ENCODE measurements at places on chromosomes 11 and 22.

- DNase-seq, result no peak
Measured at GRCh38 chr22:45335021-45335818, 25.5 kb downstream of the FAM118A start.

- no peak for DNase-seq
Measured at GRCh38 chr11:99176430-99176829, 155.7 kb downstream of the CNTN5 start.

- DNase-seq, result no peak
Measured at GRCh38 chr11:66150140-66150539, 80.1 kb downstream of the PACS1 start.

DNA sequence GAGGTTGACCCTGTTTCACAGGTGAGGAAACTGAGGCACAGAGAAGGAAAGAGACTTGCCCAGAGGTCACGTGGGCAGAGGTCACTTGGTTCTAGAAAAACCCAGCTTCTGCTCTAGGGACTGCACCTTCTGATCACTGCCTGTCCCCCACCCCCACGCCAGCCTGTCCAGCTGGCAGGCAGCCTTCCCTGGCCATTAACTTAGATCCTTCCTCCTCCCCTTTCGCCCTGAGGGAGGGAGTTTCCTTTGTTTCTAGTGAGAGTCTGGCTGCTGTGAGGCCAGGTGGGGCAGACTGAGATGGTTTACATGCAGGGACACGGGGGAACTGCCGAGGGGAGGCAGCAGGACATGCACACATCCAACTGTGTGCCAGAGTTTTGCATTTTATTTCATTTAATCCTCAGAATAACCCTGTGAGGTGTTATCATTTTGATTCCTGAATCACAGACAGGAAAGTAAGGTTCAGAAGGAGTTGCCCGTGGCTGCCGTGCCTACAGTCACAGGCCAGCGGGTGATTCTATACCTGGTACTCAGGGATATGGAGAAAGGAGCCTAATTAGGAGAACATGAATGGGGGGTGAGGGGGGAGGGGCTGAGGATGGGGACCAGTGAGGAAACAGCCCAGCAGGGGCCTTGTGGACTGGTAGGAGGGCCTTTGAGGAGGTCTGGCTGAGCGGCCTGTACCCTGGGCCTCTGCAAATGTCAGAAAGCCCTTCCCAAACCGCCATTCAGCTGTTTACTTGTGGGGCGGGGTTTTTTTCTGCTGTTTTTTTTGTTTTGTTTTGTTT, 3.4 kb downstream of the FAM83F start:
- DNase-seq, result no peak

DNA sequence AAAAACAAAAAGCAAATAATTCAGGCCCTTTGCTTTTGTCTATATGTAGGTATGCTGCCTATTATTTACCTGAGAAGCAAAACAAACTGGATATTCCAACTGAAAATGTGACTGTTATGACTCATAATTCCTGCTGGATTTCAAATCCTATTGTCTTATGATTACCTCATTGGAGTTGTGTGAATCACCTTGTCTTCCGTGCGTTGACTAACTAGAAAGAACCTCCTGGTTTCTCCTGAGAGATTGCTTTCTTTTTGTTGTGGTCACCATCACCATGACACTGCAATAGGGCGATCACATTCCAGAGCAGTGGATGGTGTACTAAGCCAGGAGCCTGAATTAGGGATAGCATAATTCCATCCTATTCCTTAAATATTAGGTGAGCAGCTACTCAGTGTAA, 23.0 kb upstream of the EXPH5 start:
- no peak for DNase-seq

GRCh38 chr11:65785319-65786007, 1.4 kb upstream of the OVOL1 start:
- DNase-seq, result no peak

DNA sequence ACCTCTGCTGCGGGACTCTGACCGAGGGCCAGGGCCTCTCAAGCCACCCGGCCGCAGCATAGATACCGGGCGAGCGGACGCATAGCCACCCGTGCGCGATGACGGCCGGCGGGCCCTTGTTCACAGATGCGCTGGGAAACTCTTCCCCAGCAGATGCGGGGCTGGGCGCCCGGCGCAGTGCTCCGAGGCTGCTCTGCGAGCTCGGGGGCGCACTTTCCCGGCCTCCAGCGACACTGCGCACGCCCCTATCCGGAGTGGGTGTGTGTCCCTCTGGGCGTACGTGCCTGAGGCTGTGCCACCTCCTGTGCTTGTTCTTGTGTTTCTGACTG, 104.7 kb upstream of the E2F8 start:
- no peak for DNase-seq

DNA sequence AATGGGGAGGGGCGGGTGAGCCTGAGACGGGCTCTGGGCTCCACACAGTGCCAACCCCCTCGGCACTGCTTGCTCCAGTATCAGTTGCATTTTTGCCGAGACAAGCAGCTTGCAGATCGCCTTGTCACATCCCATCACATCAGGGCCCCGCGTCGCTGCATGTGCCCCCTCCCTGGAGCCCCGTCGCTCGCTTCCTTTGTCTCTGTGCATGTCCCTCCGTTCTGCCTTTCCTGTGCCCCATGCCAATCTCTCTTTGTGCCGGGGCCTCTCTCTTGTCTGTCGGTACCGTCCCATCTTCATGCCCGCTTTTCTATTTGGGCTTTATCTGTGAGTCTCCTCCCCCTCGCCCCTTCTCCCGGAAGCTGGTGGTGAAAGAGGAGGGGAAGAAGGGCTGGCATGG, 202.2 kb downstream of the CEP164 start:
- no peak for DNase-seq

- DNase-seq, result no peak
Measured at GRCh38 chr11:101797335-101797734, 117.5 kb upstream of the CEP126 start.

DNA sequence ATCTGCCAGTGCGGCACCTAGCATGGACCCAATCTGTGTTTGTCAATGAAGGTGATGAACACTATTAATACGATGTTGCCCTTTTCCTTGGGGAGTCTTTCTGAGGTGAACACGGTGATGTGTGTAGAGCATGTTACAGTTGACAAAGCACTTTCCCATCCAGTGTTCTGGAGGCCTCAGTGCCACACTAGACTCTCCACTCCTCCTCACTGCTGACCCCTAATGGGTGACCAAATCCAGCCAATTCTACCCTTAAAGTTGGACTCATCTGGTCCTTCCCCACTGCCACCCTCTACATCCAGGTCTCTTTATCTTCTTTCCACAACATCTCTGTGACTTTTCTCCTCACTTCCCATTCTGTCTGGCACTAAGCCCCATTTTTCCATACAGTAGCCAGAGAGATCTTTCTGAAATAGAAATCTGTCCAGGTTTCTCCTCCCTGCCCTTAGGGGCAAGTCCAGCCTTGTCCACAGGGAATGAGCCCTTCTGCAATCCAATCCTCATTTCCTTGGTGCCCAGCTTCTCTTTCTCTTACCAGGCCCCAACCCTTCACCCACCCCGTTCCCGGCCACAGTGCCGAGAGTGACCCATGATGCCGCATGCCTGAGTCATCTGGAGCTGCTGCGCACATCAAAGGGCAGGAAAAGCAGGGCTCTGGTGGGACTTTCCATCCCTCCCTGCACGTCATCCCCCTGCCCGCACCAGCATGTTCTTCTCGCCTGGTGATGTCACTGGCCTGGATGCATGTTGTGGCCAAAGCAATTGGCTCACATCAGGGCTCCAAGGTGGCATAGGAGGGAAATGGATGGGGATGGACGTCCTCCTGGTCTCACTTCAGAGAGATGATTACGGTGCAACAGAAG, 64.2 kb downstream of the RASSF10 start:
- DNase-seq, result no peak
